ENCODE measurements at places on chromosomes 7 and 10.

DNA sequence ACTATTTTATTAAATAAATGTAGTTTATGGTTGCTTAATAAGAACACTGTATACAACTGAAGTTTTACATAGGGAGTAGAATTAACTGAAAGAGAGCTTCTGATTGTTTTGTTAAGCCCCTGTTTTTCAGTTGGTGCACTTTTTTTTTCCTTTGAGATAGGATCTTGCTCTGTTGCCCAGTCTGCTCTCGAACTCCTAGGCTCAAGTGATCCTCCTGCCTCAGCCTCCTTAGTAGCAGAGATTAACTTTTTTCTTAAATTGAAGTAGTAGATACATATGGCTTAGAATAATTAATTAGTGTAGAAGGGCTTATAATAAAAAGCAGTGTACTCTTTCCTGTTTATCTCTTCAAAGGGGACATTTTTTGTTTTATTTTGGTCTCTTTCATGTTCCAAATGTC is 11.2 kb downstream of the SDHAF3 start:
- DNase-seq, result no peak

GRCh38 chr10:873020-873419 is 58.5 kb downstream of the LARP4B start:
- no peak for DNase-seq

- no peak for DNase-seq
Measured at GRCh38 chr10:126288547-126289493, 99.5 kb downstream of the ADAM12 start.

GRCh38 chr10:42924484-42924883 is 141.9 kb downstream of the BMS1 start:
- no peak for DNase-seq

DNA sequence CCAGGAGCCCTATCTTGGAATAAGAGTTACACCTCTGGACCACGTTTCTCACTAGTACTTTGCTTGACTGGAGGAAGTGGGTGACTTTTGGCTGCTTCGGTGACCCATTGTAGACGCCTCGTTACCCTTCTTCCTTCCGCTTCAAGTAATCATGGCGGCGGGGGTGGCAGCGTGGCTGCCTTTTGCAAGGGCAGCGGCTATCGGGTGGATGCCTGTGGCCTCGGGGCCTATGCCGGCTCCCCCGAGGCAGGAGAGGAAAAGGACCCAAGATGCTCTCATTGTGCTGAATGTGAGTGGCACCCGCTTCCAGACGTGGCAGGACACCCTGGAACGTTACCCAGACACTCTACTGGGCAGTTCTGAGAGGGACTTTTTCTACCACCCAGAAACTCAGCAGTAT is 1.5 kb downstream of the KCND2 start:
- no peak for DNase-seq

GRCh38 chr7:32357535-32358277 is 132.5 kb downstream of the LSM5 start:
- DNase-seq, result no peak

GRCh38 chr10:51001587-51001986 is 72.7 kb upstream of the PRKG1 start:
- no peak for DNase-seq

- no peak for DNase-seq
Measured at GRCh38 chr10:102626026-102626685, 18.1 kb upstream of the TRIM8 start.

DNA sequence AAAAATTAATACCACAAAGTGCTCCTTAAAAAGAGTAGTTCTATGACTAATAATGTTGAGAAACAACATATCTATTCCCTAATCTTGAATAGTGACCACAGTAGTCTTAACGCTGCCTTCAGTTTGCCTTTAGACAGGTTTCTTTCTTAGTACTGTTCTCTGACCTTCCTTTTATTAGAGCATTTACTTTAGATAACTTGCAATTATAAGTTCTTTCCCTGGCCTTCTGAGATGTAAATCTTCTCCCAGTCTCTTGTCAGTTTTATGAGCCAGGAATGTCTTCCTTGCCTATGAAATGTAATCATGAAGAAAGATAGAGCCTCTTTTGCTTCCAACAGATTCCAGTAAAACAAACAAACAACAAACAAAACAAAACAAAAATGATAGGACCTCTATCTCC is 1119.8 kb upstream of the LRRTM3 start:
- no peak for DNase-seq

DNA sequence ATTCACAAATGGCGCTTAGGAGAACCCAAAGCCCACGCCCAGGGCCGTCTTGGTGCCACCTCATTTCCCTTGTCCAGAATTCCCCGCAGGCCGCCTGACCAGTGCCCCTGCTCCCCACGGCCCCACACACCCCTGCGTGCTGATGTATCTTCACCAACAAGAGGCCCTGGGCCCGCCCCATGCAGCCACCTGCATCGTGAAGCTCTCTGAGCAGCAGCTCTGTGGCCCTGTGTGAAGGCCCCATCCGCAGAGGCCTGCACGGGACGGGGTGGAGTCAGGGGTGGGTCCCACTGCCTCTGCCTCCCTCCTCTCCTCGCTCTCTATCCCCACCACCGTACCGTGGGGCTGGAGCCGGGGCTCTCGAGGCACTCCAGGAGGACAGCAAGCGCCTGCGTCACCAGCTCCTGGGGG is 14.7 kb downstream of the BRAT1 start:
- no peak for DNase-seq

DNA sequence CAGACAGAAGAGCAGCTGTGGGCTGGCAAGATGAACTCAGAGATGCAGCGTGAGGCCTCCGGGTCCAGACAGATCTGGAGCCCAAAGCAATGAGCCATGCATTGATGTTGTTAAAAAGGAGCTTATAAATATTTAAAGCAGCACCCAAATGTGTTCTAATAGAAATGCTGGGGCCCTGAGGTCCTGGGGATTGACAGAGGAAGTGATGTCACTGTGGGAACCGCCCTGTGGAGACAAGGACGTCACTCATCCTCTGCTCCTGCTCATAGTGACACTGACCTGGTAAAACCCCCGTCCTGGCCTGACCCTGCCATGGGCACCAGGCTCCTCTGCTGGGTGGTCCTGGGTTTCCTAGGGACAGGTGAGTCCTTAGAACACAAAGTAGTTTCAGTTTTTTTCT is 197.0 kb upstream of the PRSS58 start:
- no peak for DNase-seq

GRCh38 chr7:103380395-103381191 is 33.1 kb downstream of the PSMC2 start:
- DNase-seq, result no peak

- no peak for DNase-seq
Measured at GRCh38 chr10:62075912-62076311, 174.4 kb downstream of the ARID5B start.

DNA sequence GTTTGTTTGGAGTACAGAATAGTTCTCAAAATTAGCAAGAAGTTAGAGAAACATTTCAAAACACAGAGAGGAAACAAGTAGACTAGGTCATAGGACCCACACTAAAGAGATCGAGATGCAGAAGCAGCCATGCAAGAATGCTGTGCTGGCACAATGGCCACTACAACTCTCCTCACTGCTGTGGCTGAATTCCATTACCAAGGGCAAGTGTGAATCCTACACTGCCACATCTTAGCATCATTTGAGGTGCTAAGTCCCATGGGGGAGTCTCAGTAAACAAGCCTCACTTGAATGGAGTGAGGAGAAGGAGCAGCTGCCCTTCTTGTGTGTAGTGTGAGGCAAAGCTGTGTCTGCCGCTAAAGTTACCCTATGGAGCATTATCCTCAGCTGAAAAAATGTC is 56.7 kb downstream of the PCLO start:
- DNase-seq, result no peak

- DNase-seq, result no peak
Measured at GRCh38 chr7:16062269-16062668, 359.1 kb downstream of the CRPPA start.

DNA sequence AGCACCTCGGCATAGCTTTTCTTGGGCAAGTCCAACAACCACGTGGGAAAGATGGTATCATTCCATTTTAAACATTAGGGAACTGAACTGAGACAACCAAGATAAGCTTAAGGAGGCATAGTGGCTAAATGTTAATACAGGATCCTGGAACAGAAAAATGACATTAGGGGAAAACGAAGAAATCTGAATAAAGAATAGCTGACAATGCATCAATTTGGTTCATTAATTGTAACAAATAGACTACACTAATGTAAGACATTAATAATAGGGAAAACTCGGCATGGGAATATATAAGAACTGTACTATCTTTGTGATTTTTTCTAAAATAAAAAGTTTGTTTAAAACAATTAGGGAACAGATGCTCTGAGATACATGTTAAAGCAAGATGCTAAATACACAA is 165.4 kb downstream of the JAZF1 start:
- DNase-seq, result no peak

GRCh38 chr7:112789453-112789816 is 758 bp downstream of the TMEM168 start:
- DNase-seq, result no peak

DNA sequence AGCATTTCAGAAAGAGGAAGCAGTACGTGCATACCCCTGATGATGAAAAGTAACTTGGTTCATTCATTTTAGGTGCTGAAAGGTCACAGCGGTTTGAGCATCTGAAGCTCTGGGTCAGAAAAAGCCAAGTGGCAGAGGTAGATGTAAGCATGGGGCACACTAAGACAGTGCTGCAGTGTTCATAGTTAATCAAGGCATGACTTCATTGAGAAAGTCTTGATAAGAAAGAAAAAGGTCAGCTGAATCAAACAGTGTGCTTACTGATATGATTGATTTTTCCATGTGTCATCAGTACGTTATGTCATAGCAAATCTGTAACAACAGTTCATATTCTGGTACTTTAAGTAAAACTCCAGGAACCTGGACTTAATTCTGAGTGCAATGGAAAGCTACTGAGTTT is 107.7 kb upstream of the PCLO start:
- DNase-seq, result no peak

GRCh38 chr10:21202776-21203462 is 305.8 kb upstream of the NEBL start:
- DNase-seq, result no peak

DNA sequence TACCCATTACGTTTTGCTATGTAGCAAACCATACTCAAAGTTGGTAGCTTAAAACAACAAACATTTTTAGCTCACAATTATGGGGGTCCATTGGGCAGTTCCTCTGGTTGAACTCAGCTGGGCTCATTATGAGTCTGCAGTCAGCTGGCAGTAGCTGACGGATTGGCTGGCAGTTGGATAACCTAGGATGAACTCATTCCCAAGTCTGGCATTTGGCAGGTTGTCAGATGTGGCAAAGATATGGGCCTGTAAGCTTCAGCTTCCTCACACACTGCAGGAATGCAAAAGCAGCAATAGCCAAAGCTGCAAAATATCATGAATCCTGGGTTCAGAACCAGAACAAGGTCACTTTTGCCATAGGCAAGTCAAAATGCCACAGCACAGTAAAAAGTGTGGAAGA is 412.2 kb upstream of the SORCS1 start:
- no peak for DNase-seq

DNA sequence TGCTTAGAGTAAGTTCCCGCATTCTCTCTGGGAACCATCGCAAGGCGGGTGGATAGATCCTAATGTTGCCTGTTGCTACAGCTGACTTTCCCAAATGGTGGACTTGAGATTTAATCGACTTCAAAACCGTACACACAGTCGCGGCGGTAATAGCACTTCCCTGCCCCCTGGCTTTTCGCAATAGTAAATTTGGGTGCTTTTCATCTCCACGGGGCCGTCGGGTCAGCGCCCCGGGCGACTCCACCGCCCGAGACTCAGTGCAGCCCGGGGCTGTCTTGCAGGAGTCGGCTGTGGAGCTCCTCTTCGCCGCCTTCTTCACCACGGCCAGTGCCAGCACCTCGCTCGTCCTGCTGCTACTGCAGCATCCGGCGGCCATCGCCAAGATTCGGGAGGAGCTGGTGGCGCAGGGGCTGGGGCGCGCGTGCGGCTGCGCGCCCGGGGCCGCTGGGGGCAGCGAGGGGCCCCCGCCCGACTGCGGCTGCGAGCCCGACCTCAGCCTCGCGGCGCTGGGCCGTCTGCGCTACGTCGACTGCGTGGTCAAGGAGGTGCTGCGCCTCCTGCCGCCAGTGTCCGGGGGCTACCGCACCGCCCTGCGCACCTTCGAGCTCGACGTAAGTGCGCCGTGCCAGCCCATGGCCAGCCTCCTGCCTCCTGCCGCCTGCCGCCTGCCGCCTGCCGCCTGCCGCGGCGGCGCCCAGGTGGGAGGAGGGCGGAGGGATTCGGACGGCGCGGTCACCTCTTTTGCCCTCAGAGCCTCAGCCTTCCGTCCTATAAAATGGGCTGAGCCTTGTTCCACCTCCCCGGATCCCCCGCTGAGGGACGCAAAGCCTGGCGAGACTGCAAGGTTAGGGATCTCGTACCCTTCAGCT is 5.3 kb downstream of the CYP26C1 start:
- no peak for DNase-seq

GRCh38 chr10:117228210-117228609 is 12.7 kb upstream of the SLC18A2 start:
- no peak for DNase-seq

DNA sequence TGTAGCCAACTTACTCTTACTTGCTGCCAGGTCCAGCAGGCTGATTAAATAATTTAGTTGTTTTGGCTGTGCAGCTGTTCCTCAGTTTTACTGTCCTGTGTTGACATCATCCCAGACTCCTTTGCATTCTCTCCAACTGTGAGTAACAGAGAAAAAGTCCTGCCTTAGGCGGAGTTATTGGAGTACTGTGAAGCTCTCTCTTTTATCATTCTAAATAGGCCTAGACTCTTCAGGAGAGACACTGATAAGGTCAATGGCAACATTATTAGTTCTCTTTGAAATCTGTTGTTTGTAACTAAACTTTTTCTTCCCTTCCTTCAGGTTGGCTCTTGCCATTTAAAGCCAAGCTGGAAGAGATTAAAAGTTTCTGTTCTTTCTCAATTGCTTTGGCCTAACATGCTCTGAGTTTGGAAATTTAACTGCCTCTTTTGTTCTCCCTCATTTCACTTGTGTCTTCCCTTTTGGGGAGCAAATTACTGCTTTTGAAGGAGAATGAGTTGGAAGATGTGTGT is 215.7 kb upstream of the CSTF2T start:
- no peak for DNase-seq

DNA sequence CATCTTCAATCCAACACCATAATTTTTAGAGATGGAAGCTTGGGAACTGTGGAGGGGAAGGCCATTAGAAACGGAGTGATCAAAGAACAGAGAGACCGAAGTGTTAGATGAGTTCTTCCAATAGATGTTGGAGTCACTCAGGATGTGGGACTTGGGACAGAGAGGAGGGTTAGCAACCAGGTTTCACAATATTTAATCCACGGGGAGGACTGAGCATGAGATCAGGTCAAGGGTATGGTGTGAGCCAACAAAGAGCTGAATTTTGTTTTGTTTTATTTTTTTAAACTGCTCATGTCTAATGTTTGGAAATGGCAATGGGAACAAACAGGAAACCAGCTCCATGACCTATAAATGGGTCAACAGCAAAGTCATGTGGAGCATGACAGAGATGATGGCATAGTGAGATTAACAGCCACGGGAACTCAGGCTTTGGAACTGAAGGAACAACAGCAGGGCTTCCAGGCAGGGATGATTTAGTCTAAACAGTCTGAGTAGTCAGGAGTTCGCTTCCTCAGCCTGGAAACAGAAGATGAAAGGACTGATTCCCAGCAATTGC is 38.9 kb upstream of the AMPH start:
- no peak for DNase-seq

DNA sequence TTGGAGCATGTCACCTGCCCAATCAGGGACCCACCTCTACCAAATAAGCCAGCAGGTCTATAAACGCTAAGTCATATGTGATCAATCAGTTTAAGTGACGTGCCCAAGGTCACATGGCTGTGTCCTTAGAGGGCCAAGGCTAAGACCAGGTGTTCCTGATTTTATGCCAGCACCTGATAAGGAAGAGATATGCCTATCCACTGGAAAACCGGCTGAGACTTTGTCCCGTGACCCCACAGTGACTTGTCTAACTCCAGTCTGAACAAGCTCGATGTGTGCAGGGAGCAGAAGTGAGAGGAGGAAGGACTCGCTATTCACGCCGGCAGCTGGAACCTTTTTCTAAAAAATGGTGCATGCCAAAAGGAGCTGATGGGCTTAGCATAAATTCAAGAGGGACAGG is 57.0 kb downstream of the PRKAG2 start:
- no peak for DNase-seq
